NCI-H1048 (cell line): ENCODE measurements at places on chromosomes 6 and 20.
A peak's percentile ranks its signal among the peaks of the same experiment; 100 is the strongest.

DNA sequence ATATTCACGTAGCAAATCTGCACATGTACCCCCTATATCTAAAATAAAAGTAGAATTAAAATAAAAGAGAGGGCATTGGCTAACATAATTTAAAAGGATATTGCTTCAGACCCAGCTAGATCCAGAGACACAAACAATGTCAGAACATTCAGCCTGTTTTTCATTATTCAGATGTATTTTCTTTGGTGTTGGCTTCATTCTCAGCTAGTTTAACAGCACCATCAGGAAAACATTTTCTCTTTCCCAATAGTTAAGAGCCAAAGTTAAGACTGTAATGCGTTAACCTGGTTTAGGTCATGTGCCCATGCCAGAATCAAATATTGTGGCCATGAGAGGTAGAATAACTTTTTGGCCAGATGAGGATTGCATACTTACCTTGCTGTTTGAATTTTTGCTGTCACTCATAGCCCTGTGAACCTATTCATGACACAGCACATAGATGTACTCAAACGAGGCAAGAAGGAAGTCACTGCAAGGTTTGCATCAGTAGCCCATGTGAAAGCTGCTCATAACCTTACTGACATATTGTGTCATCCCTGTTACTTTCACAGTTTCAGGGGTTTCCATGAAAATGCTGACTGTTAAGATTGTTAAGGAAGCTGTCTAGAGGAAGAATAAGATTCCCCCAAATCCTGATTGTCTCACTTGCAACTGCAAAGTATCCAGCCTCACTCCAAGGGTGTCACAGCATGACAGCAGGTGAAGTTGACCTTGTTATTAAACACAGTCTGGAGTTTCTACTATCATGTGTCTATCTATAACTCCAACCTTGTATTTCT lies 233.1 kb downstream of the PACRG start:
- no peak for DNase-seq

DNA sequence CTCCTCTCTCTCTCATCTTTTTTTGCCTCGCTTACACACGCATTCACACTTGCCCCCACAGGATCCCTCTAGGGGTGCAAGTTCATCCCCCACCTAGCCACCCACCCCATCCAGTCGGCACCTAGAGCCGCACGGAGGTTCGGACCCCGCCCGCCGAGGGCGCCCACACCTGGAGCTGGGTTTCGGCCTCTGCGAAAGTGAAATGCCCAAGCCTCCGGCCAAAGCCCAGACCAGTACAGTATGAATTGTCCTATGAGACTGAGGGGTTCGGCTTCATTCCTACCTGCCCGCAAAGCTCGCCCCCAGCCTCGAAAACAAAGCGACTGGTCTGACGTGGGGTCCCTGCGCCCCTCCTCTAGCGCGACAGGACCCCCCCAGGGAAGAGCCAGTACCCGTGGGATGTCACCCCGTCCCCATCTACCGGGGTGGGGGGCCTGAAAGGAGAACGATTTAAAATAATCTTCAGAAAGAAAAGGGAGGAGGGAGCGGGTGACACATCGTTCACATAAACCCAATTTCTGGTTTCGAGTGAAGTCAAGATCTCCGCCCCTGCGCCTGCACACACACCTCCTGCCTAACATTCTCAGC lies 1.5 kb downstream of the TFAP2A start:
- DNase-seq, result no peak

DNA sequence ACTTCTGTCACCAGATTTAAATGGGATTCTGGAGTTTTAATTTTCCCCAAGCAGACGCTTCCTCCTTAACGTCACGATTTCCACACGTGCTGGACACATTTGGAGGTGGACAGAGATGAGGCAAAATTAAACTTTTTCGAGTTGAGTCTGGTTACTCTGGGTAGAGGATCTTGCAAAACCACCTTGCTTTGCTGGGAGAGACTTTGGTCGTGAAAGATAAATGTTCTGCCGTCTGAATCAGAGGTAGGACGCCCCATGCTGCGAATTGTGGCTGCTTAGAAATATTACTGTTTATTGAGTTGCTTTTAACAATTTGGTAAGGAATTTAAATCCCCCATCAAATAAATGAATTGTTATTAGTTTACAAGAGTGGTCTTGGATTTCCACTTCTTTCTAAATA lies 46.8 kb downstream of the CTCFL start:
- DNase-seq, result no peak

DNA sequence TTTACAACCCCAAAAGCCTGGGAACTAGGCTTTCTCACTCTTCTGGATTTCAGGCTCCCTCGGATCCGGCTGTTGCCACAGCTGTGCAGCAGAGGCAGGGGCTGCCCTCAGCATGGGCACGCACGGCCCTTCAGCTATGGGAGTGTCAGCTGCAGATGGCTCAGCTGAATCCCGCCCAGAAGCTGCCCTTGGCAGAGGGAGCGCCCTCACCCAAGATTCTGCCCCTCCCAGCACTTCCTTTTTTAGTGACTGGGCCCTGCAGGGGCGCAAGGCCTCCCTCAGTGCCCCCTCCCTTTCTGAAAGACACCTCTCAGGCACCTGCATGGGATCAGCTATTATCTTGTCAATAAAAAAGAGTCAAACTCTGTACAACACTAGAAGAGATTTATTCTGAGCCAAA lies 67.9 kb upstream of the THBS2 start:
- no peak for DNase-seq

GRCh38 chr20:23103284-23104018 lies 17.3 kb upstream of the CD93 start:
- DNase-seq, result no peak

GRCh38 chr6:6975459-6976111 lies 132.2 kb upstream of the RREB1 start:
- no peak for DNase-seq

DNA sequence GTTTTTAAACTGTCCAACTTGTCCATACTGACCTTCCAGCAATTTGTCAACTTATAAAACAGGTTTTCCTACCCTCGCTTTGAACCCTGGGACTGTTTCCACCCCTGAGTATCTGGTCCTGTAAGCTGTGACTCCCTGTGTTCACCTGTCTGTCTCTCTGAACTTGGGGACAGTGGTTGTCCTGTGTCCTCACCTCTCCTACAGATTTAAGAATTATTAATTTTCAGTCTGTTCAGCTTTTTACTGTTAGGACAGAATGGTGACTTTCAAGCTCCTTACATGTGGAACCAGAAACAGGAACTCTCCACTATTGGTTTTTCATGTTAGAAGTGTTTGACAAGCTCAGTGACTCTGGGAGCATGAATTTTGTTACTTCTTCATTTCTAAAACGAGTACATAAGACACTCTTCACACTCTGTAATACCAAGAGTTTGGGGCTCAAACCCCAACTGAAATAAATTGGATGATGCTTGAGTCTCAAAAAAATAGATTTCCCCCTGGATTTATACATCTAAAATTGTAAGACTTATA lies 713.9 kb downstream of the COL12A1 start:
- DNase-seq, result no peak

GRCh38 chr6:31010393-31011060 lies at the start of gene MUC22:
TSS of gene MUC22 (plus strand) at chr6:31010474. CDS start at chr6:31010707, 233 bp downstream.
- no peak for DNase-seq

DNA sequence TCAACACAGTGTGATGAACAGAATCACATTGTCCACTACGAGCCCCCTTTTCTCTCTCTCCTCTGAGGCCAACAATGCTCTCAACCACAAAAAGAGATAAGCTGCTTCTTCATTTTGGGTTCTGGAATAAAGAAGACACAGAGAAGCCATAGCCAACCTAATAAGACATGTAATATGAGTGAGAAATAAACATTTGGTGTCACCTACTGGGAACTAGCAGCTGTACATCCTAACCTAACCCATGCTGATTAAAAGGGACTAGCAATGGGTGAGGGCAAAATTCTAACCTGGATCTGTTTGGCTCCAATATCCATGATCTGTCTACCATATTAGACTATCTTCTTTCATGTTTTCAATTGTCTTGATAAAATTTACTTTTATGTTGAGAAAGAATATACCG lies 369.1 kb upstream of the MARCKS start:
- no peak for DNase-seq

GRCh38 chr6:133131621-133132465 lies 109.3 kb upstream of the EYA4 start:
- no peak for DNase-seq

- no peak for DNase-seq
These were observed 39.0 kb downstream of the CAP2 start for GRCh38 chr6:17432356-17432755.

DNA sequence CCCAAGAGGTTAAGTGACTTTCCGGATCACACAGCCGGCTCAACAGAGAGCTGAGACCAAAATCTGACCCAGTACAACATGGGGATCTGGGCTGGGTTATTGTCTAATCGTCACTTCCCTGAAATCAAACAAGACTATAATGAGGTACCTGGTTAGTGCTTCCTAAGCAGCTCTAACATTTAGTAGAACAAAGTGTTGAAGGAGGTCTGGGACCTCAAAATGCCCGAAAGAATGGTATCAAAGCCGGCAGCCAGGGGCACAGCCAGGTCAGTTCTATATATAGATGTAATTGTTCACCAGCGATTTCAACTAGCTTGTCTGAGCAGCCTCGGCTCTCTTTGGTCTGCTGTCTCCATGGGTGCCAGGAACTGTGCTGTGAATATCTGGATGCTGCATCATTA lies 245.5 kb upstream of the ECI2 start:
- DNase-seq, result no peak

GRCh38 chr6:144993870-144994269 lies 708.7 kb downstream of the UTRN start:
- DNase-seq, result no peak

DNA sequence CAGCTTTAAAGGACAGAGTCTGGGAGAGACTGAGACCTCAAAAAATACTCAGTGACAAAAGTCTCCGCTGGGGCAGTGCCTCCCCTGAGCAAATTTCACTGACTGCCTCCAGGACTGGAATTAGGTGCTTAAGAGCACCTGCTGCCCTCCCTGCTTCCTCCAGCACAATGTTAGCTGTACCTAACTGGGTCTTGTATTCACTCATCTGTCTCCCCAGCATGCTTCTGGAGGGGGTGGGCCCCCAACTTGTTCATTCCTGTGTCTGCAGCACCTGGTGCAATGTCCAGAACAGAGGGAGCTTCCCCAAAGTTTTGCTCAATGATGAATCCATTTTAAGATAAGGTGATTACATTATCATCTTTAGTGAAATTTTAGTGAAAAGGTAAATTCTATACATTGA lies 650.7 kb downstream of the KIF16B start:
- no peak for DNase-seq

GRCh38 chr6:128631031-128631430 lies 110.6 kb upstream of the PTPRK start:
- DNase-seq, result no peak

- DNase-seq, result no peak
These were observed 82.8 kb downstream of the TCP11 start for GRCh38 chr6:35058358-35058675.

DNA sequence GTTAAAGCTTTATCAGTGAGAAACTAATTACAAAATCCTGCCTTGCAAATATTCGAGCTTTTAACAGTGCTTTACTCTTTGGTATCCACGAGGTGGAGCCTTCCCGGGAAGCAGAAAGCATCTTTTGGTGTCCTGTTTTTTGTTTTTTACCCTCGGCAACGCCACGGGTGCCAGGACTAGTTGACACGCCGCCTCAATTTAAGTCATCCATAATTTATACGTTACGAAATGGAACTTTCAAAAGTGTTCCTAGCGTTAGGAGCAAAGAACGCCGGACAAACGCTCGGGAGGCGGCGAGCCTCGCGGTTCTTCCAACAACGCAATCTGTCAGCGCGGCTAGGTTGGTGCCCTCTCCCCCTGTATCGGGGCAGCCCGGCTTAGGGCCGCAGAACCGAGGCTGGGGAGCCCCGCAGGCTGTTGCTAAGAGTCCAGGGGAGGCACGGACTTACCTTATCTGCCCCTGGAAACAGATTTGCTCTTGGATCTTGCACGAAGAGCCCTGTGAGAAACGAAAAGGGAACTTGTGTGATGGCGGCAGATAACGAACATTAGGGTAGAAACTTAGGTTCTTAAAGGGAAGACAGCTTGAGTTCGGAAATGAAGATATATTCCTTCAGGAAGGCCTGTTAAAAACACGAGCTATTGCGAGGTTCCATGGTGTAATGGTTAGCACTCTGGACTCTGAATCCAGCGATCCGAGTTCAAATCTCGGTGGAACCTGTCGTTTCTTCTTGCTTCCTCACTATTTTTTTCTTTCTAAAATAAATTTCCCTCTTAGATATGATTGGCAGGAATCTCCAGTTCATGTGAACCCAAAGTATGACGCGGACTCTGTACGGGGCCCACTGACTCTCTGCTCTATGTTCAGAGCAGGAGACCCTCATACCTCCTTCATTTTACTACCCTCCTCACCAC lies 46.2 kb upstream of the ZNF184 start:
- DNase-seq, result peak; percentile 26

GRCh38 chr20:47175493-47175892 lies 181.0 kb downstream of the ZMYND8 start:
- no peak for DNase-seq

- DNase-seq, result no peak
These were observed 18.4 kb downstream of the LAMA4 start for GRCh38 chr6:112235956-112236355.

- DNase-seq, result no peak
These were observed 93.8 kb upstream of the MARCKS start for GRCh38 chr6:113763311-113763766.

DNA sequence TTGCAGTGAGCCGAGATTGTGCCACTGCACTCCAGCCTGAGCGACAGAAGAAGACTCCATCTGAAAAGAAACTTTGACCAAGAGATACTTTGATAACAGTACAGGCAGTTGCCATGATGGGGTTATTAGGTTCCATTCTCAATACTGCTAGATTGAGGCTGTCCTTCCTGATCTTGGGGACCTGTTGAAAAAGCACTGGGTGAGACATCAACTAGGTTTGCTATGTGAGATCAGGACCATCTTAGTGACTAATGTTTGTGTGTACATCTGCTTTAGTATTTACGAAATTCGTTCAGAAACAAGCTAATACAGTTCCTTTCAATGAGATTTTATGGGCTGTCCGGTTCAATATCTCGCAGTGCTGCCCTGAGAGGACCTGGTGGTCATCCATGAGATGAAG lies 2.6 kb downstream of the DSE start:
- DNase-seq, result no peak

GRCh38 chr6:148776321-148777308 lies 29.8 kb downstream of the UST start:
- no peak for DNase-seq

DNA sequence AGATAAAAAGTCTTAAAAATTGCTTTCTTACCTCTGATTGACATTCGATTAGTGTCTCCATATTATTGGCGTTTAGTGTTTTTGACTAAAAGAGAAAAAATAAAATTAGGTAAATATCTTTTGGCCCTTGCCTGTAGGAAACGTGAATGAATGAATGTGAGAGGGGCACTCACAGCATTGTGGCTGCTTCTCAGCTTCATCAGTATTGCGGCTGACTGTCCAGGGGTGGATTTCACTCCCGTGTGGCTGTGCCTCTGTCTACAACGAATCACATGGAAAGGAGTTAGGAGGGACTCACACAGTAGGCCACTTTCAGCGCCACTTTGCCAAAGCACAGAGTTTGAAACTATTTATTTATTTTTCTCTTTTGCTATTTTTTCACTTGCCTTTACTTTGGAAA lies 844 bp downstream of the TAGAP start:
- DNase-seq, result no peak

- no peak for DNase-seq
These were observed 157.9 kb downstream of the INSM1 start for GRCh38 chr20:20525756-20526155.
